ENCODE measurements at places on chromosomes 12 and 14. TPM values are rescaled to one million over a fixed set of nuclear protein-coding genes. Genes with fewer than 3 reads are reported as not detected.

Gene ALG10B
- 3.4 TPM for total RNA-seq

Gene ABHD12B
- 0.12 TPM for total RNA-seq

Gene TMEM119
- total RNA-seq, result 182 TPM

Gene P2RX7
- 2.5 TPM for total RNA-seq

Gene DPPA3
- not detected for total RNA-seq

Gene NDUFA12
- 57.4 TPM for total RNA-seq

Gene FITM1
- not detected for total RNA-seq

Data from pericardium fibroblast (primary cell).